ENCODE measurements at places on chromosomes 6 and 20.

DNA sequence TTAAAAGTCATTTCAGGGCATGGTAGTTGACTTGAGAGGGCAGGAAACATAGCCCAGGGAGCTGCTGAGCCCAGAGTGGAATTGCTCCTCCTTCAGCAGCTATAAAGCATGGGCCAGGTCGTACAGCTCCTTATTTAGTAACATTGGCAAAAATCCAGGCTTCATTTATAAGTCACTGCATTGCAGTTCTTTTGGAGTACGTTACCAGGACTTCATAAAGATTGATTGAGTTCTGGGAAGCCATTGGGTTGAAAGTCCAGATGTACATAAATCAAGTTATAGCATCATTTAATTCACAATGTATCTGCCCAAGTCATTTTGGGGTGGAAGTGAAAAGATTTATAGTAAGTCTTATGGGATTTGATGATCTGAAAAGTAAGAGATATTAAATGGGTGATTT lies 53.0 kb upstream of the ANKEF1 start:
- no peak for DNase-seq

DNA sequence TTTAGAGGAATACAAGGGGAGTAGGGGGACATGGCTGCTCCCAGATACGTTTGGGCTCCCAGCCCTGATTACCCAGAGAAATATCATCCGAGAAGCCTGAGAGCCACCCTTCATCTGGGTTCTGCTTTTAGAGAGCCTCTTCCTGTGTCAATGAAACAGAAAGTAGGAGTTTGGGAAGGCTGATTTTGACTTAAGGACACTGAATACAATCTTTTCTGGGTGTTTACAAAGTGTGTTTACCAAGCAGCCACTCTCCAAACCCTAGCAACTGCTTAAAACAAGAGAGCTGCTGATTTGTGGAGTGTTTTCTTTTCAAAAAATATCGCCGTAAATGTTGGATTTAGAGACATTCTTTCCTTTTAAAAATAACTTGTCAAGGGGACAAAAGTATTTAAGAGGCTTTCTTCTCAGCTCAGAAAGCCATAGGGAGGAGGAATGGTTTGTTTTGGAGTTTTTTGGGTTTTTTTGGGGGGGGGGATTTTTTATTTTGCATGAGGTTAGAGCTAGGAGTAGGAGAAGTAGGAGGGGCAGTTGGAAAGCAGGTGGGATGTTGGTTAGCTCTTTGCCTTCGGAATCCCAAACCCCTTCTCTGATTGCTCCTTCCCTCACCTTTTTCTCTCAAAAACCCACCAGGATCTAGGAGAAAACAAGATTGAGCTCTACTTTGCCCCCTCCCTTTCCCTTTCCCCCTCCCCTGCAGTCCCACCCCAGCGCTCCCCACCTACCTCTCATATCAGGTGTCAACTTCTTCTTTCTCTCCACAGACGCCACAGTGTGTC lies 12.4 kb downstream of the MAFB start:
- no peak for DNase-seq

GRCh38 chr6:77425216-77425615 lies 38.1 kb downstream of the HTR1B start:
- DNase-seq: no peak

GRCh38 chr20:60512443-60512842 lies 554.2 kb downstream of the CDH26 start:
- DNase-seq: no peak

DNA sequence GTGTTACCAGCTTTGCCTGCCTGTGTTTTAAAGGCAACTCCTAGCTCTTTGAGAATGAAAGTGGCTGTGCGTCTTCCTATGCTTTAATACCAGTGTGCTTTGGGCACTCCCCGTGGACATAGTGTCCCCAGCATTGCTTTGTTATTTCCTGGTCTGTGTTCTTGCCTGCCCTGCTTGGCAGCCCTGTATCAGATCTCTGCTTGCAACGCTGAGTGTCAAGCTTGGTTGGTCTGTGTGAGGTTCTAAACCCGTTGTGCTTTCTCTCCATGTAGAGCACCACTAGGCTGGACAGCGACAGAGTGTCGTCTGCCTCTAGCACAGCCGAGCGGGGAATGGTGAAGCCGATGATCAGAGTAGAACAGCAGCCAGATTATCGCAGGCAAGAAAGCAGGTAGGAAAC lies 80.2 kb downstream of the AFDN start:
- DNase-seq: peak; percentile 58

All from colonic mucosa (tissue), 4 donors.